Posterior cingulate gyrus (tissue), 11 donors: ENCODE measurements at places on chromosomes 6 and 20.

- DNase-seq: no peak
Observed at GRCh38 chr6:138572167-138572875, 73.0 kb upstream of the NHSL1 start.

DNA sequence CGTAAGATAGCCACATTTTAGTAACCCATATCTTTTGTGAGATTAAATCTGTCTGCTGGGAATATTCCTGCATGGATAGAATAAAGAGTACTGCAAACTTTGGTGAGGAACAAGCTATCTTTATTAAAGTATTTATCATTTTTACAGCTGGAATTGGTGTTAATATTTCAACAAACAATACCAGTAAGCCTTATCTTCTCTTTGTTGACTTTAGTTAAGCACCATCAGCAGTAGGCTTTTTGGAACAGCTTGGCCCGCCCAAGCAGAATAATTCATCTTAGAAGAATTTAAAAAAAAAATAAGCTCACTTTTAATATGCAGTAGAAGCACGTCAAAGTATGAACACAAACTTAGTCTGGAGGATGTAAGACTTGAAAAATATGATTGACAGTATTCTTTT lies 917.8 kb upstream of the ADGRB3 start:
- DNase-seq: no peak

GRCh38 chr6:111162504-111162903 lies 75.2 kb downstream of the SLC16A10 start:
- DNase-seq: no peak

GRCh38 chr20:62501801-62502495 lies 26.2 kb upstream of the GATA5 start:
- DNase-seq: no peak

DNA sequence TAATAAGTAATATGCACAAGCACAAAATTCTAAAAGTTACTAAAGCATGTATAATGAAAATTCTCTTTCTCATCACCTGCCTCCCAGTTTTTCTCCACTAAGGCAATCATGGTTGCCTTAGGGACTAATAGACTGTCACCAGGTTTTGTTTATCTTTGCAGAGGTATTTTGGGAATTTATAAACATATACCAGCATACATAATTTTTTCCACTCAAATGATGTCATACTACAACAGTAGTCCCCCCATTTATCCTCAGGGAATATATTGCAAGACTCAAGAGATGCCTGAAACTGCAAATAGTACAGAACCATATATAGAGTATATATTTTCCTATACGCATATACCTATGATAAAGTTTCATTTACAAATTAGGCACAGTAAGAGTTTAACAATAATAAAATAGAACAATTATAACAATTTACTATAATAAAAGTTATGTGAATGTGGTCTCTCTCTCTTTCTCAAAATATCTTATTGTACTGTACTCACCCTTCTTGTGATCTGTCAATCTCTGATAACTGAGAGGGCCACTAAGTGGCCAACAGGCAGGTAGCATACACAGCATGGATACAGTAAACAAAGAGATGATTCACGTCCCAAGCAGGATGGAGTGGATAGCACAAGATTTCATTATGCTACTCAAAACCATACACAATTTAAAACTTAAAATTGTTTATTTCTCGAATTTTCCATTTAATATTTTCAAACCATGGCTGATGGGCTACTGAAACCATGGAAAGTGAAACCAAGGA lies 19.7 kb downstream of the RBL1 start:
- DNase-seq: no peak

DNA sequence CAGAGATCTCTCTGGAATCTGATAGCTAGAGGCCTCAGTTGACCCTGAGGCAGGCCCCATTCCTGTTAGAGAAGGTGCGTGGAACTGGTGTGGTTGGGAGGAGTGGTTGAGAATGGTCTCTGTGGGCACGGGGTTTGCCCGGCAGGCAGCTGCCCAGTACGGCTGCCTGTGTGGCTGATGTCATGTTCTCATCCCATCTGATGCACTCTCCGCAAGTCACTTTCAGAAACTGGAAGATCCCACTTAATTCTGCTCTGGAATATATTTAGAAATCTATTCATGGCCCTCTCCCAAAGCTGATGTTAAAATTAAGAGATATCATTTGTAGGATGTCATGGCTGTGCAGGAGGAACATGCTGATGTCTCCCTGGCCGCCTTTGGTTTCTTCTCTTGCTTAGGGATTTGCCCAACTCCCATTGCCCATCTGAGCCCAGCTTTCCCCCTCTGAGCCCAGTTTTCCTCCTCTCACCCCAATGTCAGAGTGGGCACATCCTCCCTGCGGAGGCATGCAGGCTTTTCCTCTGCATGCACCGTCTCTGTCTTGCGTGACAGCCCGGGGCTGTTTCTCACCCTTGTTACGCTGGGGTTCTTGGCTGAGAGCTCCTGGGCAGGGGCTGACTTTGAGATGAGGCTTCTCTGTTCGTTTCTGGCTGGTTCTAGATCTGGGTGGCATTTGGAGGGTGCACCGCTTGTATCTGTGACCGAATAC lies 21.0 kb downstream of the PHACTR3 start:
- peak; percentile 94 for DNase-seq

DNA sequence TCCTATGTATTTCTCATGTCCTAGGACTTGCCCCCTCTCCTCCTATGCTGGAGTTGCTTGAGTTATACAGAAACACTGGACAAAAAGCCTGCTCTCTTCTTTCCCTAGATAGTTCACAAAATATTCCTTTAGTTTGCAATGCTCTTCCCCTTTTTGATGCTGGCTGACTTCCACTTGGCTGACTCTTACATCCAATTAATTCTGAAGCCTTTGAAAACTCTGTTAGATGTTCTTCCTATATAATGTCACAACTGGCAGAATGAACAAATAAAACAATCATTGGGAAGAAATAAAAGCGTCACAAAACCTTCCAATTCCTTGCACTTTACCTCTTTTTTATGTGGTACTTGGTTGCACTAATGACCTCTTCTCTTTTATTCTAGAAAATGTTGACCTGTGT lies 253.8 kb upstream of the CITED2 start:
- no peak for DNase-seq

DNA sequence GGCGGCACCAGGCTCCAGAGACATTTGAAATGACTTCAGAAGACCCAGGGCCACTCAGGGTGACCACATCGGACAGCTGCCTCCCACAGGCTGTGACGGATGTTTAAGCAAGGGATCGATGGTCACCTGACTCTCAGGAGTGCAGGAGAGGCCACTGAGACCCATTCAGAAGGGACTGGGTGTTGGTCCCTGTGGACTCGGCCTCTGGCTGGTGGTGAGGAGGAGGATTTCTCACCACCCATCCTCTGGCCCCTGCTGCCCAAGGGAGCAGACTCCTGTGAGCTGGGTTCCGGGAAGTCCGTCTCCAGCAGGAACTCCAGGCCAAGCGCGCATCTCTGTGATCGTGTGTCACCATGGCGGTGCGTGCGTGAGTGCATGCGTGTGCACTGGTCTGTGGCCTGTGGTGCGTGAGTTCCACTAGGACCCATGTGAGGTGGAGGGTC lies 25.5 kb downstream of the NPEPL1 start:
- peak; percentile 6 for DNase-seq
